A549 (cell line): ENCODE measurements at places on chromosomes 1 and 21. TPM values are rescaled to one million over a fixed set of nuclear protein-coding genes. Genes with fewer than 3 reads are reported as not detected.

DNA sequence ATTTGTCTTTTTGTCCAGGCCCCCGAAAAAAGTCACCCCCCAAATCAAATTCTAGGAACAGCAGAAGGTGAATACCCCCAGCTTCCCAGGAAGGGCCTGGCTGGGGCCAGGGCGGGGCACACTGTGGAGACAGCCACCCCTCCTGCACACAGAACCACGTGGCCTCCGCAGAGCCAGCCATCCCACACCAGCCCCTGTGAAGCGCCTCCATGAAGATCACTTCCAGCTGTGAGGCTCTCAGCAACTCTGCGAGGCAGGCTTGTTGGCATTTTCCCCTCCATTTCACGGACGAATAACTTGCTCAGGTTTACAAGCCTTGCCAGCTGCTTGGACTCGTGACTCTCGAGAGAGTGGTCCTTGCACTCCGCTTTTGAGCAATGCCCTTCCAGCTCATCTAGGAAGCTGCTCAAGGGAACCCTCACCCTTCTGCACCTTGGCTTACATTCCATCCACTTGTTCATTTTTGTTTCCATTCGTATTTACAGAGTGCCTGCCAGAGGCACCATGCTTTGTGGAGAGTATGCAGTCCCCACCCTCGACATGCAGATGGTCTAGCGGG lies 48.2 kb downstream of the SYT6 start:
- DNase-seq = no peak

DNA sequence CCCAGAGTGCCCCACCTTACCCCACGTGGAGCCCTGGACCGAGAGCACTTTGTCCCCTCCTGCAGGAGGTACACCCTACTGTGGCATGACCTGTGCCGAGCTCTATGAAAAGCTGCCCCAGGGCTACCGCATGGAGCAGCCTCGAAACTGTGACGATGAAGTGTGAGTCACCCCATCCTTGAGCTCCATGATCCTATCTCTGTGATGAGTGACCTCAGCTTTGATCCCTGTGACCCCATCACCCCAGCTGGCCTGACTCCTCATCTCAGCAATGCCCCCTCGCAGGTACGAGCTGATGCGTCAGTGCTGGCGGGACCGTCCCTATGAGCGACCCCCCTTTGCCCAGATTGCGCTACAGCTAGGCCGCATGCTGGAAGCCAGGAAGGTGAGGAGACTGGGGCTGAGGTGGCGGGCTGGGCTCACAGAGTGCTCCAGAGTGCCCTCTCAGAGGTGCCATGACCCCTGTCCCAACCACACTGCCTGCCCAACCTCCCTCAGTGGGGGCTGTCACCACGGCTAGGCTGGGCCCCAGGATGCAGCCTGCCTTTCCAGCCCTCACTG lies 16.2 kb upstream of the MPL start:
- no peak for DNase-seq

GRCh38 chr1:225911191-225912130 lies 12.6 kb downstream of the PYCR2 start:
- peak; percentile 54 for DNase-seq

DNA sequence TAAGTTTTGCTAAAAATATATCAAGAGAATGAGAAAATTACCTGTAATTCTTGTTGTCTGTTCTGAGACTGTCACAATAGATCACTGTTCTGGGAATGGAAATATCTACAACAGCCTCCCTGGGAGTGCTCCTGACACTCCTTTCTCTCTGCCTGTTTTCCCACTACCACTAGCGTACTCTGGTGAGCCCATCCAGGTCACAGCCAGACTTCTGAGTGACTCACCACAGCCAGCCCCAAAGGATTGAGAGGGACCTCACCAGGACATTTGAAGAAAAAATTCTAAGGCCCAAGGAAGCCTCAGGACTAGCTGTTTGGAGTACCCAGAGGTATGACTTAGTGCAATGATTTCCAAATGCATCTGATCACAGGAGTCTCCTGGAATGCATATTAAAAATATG lies 39.0 kb upstream of the TADA1 start:
- no peak for DNase-seq

DNA sequence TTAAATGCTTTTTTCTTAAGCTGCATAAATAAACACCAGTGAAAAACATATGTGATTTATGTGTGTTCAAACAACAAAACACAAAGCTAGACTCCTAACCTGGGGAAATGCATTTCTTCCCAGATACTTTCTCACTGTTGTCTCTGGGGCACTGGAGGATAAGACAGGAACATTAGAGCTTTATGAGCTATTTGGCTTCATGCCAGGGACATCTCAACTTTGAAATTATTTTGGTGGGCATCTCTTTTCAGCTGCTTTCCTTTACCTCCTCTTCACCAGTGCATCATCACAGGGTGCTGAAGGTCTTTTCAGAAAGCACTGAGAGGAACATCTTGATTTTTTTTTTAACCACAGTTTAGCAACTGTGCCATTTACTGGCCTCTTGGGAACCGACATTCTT lies 212.9 kb downstream of the DNM3 start:
- no peak for DNase-seq

- no peak for DNase-seq
Measured at GRCh38 chr1:199221371-199222150, 582.7 kb downstream of the PTPRC start.

- DNase-seq = no peak
Measured at GRCh38 chr1:183807549-183808168, 2.7 kb downstream of the RGL1 start.

GRCh38 chr1:60342569-60342968 lies 269.0 kb upstream of the C1orf87 start:
- no peak for DNase-seq

DNA sequence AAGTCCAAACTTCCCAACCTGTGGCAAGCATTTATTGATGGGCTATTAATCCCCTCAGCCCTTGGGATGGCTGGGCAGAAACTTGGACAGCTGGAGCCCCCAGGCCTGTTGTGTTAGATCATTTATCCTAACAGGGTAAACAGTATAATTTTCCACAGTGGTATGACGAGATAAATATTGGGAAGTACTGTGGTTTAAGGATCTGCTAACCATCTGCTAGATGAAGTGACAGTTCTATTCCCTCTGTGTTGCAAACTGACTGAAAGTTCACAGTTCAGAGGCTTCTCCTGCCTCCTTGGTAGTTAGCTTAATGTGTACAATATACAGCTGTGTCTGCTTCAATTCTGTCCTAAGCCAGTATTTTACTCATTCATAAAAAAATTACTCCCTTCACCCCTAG lies 127.5 kb upstream of the CHODL start:
- no peak for DNase-seq

GRCh38 chr1:111154021-111154999 lies 14.3 kb downstream of the CEPT1 start:
- DNase-seq = no peak

DNA sequence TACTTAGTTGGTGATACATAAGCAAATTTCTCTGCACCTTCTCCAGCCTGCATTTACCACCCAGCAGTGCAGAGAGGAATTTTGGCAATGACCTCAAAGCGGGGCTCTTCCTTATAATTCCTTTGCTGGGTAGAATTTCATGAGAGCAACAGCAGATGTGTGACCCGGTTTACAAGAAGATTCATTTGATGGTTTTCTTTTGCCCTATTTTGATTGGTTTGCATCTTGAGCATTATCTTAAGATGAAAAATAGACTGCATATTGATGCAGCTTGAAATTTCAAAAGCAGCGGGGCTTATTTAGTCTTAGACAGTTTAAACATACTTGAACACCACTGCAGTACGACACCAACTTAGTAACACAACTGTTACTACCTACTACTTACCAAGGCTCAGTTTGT lies 378.9 kb downstream of the TTLL7 start:
- no peak for DNase-seq

The LCE6A gene
- not detected in 3 replicates for polyA plus RNA-seq

The SLC22A15 gene
- 0.54 to 0.81 TPM (median 0.74 TPM) in 3 replicates for polyA plus RNA-seq

The GPA33 gene
- not detected in 3 replicates for polyA plus RNA-seq
